Cardiac fibroblast (primary cell): ENCODE measurements at places on chromosomes 11 and 22.

- no peak for DNase-seq
Observed at GRCh38 chr11:122833846-122834464, 4.3 kb upstream of the CRTAM start.

- no peak for DNase-seq
Observed at GRCh38 chr11:64006398-64006797, 20.2 kb downstream of the OTUB1 start.

DNA sequence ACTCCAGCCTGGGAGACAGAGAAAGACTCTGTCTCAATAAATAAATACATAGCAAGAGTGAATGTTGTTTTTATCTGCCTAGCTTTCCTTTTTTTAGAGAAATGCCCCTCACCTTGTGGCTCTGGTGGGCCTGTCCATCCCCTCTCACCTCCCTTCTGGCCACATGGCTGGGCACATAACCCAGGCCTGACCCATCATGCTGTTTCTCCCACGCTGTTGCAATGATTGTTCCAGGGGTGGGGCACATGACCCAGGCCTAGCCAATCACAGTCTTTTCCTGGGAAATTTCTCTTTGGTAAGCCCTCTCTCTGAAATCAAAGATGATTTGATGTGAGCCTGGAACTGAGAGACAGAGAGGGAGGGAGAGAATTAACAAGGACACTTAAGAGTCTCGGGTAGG is 5.5 kb upstream of the CYTH4 start:
- peak; percentile 25 for DNase-seq

- no peak for DNase-seq
Observed at GRCh38 chr11:103541186-103541795, 432.1 kb downstream of the DYNC2H1 start.

DNA sequence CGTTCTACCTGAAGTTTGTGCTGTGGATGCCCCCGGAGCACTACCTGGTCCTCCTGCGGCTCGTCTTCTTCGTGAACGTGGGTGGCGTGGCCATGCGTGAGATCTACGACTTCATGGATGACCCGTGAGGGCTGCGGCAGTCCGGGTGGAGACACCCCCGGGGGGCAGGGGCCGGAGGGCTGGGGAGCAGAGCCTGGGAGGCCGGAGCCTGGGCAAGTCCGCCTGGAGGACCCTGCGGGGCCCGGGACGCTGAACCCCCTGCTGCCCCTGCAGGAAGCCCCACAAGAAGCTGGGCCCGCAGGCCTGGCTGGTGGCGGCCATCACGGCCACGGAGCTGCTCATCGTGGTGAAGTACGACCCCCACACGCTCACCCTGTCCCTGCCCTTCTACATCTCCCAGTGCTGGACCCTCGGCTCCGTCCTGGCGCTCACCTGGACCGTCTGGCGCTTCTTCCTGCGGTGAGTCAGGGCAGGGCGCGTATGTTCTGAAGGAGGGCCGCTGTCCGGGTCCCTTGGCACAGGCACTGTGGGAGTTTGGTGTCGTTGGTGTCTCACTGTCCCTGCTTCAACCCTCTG is 17.3 kb downstream of the RNH1 start:
- no peak for DNase-seq

- no peak for DNase-seq
Observed at GRCh38 chr22:38415046-38415445, 40.0 kb downstream of the KCNJ4 start.

GRCh38 chr11:13721760-13722159 is 53.3 kb downstream of the FAR1 start:
- DNase-seq, result peak; percentile 48

DNA sequence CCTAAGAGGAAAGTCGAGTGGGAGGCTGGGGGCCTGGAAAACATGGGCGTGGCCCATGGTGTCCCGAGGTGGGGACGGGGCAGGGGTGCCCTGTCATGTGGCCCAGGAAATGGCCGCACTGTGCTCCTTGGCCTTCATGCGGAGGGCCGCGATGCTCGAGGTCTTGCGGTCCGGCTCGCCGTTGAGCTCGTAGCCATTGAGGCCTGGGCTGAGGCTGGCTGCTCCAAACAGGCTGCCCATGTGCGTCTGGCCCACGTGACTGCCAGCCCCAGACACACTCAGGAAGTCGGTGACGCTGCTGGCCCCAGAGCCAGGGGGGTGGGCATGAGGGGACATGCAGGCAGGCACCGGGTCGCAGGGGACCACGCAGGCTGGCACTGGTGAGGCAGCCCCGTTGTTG is 45.2 kb downstream of the ALX4 start:
- no peak for DNase-seq

GRCh38 chr22:46273432-46274148 is 5.8 kb downstream of the TTC38 start:
- no peak for DNase-seq

DNA sequence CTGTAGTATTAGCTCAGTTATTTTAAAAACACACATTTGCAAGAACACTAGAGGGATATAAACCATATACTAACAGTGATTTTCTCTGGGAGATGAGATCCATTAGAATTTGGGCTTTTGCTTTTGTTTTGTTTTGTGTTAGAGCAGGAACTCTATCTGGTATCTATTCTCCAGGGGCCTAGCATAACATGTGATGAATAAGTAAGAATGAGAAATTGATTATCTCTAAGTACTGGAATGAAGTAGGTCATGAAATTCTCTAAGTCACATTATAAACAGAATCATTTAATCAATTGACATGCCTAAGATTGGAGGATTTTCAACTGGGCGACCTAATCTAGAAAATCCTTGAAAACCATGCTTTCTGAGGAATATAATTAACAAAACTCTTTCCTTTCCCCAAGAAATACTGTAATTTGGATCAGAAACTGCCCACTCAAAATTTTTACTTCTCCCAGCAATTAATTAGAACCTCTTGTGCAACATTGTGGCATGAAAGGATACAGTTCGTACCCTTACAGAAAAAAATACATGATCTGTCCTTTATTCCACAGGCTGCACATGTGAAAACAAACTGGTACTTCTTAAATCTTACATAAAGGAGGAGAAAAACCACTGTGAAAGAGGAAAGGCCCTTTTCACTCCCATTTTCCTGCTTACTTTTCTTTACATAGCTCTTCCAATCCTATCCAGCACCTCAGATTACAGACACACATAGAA is 93.5 kb downstream of the MRTFA start:
- DNase-seq, result peak; percentile 28

- DNase-seq, result no peak
Observed at GRCh38 chr22:26406118-26406517, 22.9 kb upstream of the ASPHD2 start.

DNA sequence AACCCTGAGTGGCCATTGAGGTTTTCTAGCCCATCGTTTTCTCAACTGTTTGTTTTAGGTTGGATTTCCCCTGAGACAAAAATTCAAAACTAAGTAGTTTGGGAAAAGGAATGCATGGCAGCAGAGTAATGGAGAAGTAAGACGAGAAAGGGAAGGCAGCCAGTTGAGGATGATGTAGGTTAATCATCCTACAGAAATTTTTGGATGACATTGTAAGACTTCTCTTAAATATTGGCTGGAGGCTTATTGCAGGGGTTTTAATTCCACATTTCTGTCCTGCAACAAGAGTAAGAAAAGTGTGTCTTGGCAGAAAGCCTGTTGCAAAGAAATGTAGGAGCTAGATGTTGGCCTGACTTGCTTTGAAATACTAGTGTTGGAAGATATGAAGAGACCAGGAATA is 308.8 kb downstream of the LUZP2 start:
- no peak for DNase-seq

DNA sequence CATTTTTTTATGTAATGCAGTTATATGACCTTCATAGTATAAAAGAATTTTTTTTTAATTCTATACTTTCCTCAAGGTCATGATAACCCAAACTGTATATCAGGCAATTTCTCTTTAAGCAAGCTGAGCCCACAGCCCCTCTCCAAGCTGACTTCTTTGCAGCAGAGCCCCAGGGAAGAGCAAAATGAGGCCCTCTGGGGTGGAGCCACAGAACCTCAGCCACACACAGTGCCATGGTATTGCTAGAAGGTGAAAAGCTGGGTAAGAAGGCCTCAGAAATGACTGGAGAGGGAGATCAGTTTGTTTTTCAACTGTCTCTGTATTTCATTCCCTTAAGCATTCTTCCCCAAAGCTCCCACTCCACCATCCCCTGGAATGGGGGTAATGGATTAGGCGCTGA is 108.8 kb downstream of the PLEKHA7 start:
- DNase-seq, result no peak

- DNase-seq, result peak; percentile 39
Observed at GRCh38 chr11:113106507-113106906, 145.3 kb downstream of the NCAM1 start.

GRCh38 chr11:79940165-79940564 is 499.3 kb upstream of the TENM4 start:
- peak; percentile 3 for DNase-seq

DNA sequence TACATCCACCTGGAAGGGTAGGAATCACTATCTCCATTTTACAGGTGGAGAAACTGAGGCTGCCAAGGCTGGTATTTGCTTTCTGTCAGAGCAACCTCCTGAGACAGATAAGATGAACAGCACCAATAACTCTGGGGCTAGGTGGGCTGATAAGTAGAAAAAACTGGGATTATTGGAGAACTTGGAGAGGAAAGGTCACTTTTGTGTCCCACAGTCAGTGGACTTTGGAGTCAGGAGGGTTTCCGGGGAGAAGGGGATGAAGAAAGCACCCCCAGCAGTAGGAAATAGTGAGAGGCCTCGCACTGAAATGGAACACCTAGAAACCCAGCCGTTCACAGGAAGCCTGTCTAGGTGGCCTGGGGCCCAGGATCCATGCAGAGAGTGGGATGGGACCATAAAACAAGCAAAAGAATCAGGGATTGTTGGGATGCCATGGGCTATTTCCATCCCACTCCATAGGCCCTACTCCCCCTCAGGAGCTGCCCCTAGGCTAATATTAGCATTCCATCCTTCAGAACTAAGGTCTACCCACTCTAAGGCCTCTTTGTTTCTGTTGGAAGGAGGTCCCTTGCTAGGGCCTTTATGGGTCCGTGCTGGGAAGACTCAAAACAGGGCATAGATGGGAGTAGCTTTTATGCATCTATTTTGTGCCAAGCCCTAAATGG is 31.0 kb upstream of the FCHSD2 start:
- no peak for DNase-seq

GRCh38 chr11:57144531-57145320 is 37.0 kb upstream of the LRRC55 start:
- no peak for DNase-seq

DNA sequence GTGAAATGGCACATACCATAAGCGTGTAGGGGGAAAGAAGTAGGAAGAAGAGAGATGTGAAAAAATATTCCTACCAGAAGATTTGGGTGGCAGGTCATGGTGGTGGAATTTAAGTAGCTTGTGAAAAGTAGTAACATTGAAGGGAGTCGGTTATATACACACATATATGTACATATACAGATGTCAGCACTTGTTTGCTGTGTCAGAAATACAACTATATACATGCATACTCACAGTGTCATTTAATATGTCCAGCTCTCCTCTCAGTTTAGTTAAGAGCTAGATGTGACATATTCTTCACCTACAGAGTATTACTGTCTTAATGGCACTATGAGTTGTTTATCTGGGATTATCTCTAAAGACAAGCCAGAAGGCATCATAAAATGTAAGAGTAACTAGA is 987.4 kb upstream of the CCDC90B start:
- no peak for DNase-seq

- DNase-seq, result no peak
Observed at GRCh38 chr22:31305194-31305593, 12.9 kb upstream of the PIK3IP1 start.

DNA sequence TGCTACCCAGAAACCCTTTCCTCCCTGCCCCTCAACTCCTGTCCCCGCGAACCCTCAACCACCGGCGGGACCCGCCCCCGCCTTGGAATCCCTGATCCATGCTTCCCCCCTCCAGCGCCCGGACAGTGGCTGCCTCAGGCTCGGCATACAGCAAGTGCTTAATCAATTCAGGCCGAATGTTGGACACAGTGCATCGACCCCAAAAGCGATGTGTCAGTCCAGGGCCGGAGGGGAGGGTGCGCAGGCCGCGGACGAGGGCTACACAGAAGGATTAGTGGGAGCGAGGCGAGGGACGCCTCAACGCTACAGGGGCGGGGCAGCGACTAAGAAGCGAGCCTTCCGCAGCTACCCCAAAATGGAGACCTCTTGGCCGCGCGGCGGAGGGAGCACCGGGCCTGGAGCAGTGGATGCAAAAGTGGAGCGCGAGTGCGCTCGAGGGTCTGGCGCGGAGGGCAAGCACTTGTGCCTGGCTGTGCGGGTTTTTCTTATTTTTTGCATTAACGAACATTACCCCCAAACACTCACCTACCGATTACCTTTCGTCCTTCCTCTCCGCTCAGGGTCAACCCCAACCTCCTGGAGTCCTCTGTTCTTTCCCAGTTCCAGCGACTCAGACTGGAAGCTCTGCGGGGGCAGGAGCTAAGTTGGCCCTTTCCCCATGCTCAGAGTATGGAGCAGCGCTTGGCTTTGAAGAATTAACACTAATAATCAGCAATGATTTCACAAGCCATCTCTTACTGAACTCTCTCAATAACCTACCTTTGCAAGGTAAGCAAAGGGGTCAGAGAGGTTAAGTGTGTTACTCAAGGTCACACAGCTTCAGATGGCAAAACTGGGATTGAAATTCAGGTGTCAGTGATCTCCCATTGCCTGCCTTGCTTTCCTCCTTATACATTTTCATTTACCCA is 30.0 kb upstream of the WNT11 start:
- DNase-seq, result peak; percentile 57

DNA sequence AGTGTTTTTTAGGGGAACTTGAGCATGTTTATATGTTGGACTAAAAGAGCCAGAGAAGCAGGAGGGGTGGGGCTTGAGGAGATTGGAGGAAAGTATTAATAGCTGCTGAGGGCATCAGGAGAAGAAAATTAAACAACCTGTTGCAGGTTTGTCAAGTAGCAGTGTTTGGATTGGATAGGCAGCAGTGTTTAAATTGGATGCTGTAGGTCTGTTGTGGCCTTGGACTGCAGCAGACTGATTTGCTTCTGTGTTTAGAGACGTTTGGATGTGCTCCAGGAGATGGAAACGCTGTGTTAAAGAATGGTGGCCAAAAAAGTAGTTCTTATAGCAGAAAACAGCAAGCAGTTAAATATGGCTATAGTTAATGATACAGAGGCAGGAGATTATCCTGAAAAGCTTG is 5.7 kb downstream of the EIF3L start:
- no peak for DNase-seq
